ENCODE measurements at places on chromosomes 3 and 15.
A peak's percentile ranks its signal among the peaks of the same experiment; 100 is the strongest.

GRCh38 chr15:58497046-58497785, 65.4 kb downstream of the LIPC start:
- no peak overlapping the region for H3K27ac ChIP-seq
- H3K4me1 ChIP-seq: peaks cover 13% of the 10 kb centered on the region
- no peak overlapping the region for H3K4me3 ChIP-seq

GRCh38 chr3:39933986-39934693, 124.7 kb downstream of the MYRIP start:
- no peaks in the 10 kb centered on the region for H3K4me1 ChIP-seq
- no peak for DNase-seq
- H3K36me3 ChIP-seq: no peaks in the 10 kb centered on the region
- H3K27me3 ChIP-seq: no peaks in the 10 kb centered on the region
- H3K4me3 ChIP-seq: no peak overlapping the region

DNA sequence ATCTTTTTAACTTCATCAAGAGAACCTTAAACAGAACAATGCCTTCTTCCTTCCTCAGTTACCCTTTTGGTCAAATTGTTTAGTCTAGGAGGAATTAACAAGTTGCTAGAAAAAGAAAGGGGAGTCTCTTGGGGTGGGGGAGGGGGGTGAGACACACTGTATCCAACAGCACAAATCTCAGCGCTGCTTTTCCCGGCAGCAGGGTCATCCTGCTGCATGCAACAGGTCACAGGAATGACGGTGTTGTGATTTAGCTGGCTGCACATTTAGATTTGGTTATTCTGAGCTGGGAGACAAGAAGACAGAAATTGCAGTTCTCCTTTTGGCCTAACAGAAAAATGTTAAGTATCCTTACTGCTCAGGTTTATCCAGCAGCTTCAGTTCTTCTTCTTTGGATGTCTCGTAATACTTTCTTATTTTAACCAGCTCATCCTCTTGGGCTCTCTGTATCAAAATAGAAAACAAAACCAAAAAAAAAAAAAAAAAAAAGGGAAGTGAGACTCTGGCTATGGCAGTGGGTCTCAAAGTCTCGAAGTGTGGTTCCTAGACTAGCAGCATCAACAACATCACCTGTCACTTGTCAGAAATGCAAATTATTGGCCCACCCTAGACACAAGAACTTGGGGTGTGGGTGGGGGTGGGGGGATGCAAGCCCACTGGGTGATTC, 190.5 kb downstream of the GREM1 start:
- H3K4me3 ChIP-seq: no peak overlapping the region
- no peaks in the 10 kb centered on the region for H3K36me3 ChIP-seq
- no peak overlapping the region for H3K27ac ChIP-seq
- H3K27me3 ChIP-seq: no peaks in the 10 kb centered on the region

DNA sequence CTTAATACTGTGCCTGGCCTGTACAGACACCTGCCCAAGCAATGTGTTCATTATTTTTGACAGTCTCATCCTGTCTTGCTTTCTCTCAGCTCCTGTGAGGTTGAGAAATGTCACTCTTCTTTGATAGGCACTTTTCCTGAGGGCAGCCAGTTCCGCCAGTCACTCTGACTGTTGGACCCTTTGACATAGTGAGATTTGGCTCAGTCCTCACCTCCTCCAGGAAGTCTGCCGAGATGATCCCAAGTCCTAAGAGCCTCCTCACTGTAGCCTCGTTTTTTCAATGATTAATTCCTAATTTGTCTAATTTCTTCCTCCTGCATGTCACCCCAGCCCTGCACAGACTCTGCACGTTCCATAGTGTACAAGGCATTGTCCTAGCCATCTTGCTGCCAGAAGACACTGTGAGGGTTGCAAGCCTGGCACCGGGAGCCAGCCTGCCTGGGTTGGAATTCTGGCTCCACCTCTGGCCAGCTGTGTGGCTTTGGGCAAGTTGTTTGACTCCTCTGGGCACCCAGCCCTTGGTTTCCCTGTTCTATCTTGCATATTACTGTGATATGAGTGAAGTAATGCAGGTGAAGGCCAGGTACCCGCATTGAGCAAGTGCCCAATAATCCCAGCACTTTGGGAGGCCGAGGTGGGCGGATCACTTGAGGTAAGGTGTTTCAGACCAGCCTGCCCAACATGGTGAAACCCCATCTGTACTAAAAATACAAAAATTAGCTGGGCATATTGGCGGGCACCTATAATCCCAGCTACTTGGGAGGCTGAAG, 24.3 kb downstream of the RPLP1 start:
- H3K4me3 ChIP-seq: no peak overlapping the region
- H3K4me1 ChIP-seq: no peaks in the 10 kb centered on the region
- no peak overlapping the region for H3K27ac ChIP-seq
- DNase-seq: no peak
- H3K36me3 ChIP-seq: no peaks in the 10 kb centered on the region

- H3K4me1 ChIP-seq: no peaks in the 10 kb centered on the region
- H3K27me3 ChIP-seq: no peaks in the 10 kb centered on the region
- no peak for DNase-seq
- no peak overlapping the region for H3K4me3 ChIP-seq
- no peaks in the 10 kb centered on the region for H3K36me3 ChIP-seq
- no peak overlapping the region for H3K27ac ChIP-seq
These were observed 6.1 kb upstream of the CLSTN2 start for GRCh38 chr3:139928708-139929505.

GRCh38 chr3:197355713-197356112, 57.3 kb upstream of the DLG1 start:
- H3K36me3 ChIP-seq: no peaks in the 10 kb centered on the region
- DNase-seq: no peak
- H3K27me3 ChIP-seq: no peaks in the 10 kb centered on the region
- peaks cover 8% of the 10 kb centered on the region for H3K4me1 ChIP-seq

DNA sequence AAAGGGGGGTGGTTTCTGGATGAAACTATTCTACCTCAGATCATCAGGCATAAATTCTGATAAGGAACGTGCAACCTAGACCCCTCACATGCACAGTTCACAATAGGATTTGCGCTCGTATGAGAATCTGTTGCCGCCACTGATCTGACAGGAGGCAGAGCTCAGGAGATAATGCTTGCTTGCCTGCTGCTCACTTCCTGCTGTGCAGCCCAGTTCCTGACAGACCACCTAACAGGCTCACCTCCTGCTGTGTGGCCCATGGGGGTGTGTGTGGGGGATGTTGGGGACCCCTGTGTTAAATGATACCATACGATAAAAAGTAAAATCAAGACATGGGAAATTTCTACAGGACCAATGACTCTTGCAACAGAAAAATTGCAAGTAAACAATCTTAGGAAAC, 24.0 kb downstream of the CP start:
- H3K4me1 ChIP-seq: no peaks in the 10 kb centered on the region
- H3K36me3 ChIP-seq: no peaks in the 10 kb centered on the region
- no peak overlapping the region for H3K27ac ChIP-seq
- no peak for DNase-seq
- H3K4me3 ChIP-seq: no peak overlapping the region

- H3K4me1 ChIP-seq: peaks cover 25% of the 10 kb centered on the region
- H3K4me3 ChIP-seq: no peak overlapping the region
- no peaks in the 10 kb centered on the region for H3K36me3 ChIP-seq
- H3K27ac ChIP-seq: peak overlapping the region; percentile 68
- peaks cover 5% of the 10 kb centered on the region for H3K27me3 ChIP-seq
These were observed 122.7 kb downstream of the CMSS1 start for GRCh38 chr3:99940350-99940749.

- H3K27ac ChIP-seq: no peak overlapping the region
- H3K4me1 ChIP-seq: no peaks in the 10 kb centered on the region
- peaks cover 5% of the 10 kb centered on the region for H3K27me3 ChIP-seq
- no peak for DNase-seq
- no peaks in the 10 kb centered on the region for H3K36me3 ChIP-seq
These were observed 21.7 kb downstream of the FBLN2 start for GRCh38 chr3:13570391-13571194.

- no peak for DNase-seq
- H3K36me3 ChIP-seq: no peaks in the 10 kb centered on the region
- peak overlapping the region; percentile 93 for H3K27ac ChIP-seq
These were observed 328.2 kb downstream of the TIGIT start for GRCh38 chr3:114622001-114622400.

- H3K36me3 ChIP-seq: no peaks in the 10 kb centered on the region
- no peak overlapping the region for H3K4me3 ChIP-seq
- DNase-seq: no peak
- no peaks in the 10 kb centered on the region for H3K27me3 ChIP-seq
- no peaks in the 10 kb centered on the region for H3K4me1 ChIP-seq
These were observed 173.6 kb upstream of the LYSMD4 start for GRCh38 chr15:99906793-99907192.

DNA sequence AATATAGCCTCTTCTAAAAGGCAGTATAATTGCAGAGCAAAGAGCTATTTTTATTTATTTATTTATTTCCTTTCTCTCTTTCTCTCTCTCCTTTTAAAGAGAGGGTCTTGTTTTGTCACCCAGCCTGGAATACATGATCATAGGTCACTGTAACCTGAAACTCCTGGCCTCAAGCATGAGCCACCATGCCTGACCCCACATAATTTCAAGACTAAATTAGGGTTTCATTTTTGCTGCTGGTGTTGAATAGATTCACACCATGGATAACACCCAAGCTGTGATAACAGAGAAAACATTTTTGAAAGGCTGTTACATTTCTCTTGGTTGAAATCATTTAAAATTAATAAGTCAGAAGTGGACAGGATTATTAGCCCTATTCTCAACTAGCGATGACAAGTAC, 131.6 kb downstream of the LEKR1 start:
- H3K4me3 ChIP-seq: no peak overlapping the region
- no peak overlapping the region for H3K27ac ChIP-seq
- DNase-seq: no peak
- no peaks in the 10 kb centered on the region for H3K27me3 ChIP-seq

- DNase-seq: no peak
- no peak overlapping the region for H3K4me3 ChIP-seq
- H3K4me1 ChIP-seq: peaks cover 6% of the 10 kb centered on the region
- H3K36me3 ChIP-seq: no peaks in the 10 kb centered on the region
These were observed 5.3 kb downstream of the TM4SF4 start for GRCh38 chr3:149479621-149480325.

DNA sequence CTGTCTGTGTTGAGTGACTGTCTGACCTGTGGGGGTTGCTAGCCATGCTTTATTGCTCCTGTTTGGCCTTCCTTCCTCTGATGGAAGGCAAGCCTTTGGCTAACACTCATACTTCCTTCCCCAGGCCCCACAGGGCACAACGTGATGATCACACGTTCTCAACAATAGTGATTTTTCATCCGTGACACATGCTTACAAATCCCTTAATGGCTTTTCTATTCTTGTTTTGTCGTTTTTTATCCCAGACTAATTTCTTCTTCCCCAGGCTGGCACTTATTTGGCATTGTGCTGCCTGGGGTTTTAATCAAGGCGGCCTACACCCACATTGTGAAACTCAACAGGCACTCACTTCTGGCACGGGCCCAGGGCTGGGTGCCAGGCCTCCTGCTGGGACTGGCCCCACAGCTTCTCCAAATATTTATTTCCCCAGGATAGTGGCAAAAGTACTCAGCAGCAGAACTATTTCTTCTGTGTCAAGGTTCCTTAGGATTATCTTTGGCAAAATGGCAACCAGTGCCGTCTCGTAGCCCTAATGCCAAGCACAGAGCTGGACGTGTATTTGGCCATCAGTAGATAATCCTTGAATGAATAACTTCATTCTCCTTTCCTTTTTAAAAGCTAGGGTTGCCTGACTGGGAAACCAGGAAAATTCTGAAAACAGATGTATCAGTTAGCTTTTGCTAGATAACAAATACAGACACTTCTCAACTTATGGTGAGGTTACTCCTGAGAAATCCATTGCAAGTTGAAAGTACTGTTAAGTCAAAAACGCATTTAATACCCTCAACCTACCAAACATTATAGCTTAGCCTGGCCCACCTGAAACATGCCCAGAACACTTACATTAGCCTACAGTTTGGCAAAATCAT, 30.6 kb downstream of the CMTM7 start:
- H3K4me3 ChIP-seq: no peak overlapping the region
- H3K36me3 ChIP-seq: no peaks in the 10 kb centered on the region
- peak overlapping the region; percentile 62 for H3K27ac ChIP-seq
- peaks cover 22% of the 10 kb centered on the region for H3K4me1 ChIP-seq

- no peaks in the 10 kb centered on the region for H3K36me3 ChIP-seq
- no peak overlapping the region for H3K4me3 ChIP-seq
- no peaks in the 10 kb centered on the region for H3K4me1 ChIP-seq
- DNase-seq: no peak
- H3K27ac ChIP-seq: no peak overlapping the region
These were observed 218.5 kb upstream of the ROBO1 start for GRCh38 chr3:79986338-79986737.

- H3K27me3 ChIP-seq: no peaks in the 10 kb centered on the region
- H3K4me3 ChIP-seq: no peak overlapping the region
- DNase-seq: no peak
These were observed 103.1 kb upstream of the CCDC39 start for GRCh38 chr3:180782195-180782984.
